ENCODE measurements at places on chromosomes 12 and 14.

DNA sequence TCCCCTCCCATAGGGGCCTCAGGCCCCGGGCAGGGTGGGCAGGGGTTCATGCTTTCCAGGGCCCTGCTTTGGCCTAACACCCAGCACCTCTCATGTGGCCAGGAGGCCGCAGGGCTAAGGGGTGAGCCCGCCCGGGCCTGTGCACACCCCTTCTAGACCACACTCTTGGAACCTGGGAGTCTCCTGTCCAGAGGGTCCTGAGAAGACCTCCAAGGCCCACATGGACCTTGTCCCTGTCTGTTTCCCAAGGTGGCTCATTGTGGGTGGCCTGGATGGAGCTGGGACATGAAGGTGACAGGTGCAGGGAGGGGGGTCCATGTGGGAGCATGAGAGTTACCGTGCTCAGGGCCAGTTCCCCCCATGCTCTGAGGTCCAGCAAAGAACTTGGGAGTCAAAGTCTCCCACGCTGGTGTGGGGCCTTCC is 11.6 kb downstream of the DLK1 start:
- DNase-seq = no peak

DNA sequence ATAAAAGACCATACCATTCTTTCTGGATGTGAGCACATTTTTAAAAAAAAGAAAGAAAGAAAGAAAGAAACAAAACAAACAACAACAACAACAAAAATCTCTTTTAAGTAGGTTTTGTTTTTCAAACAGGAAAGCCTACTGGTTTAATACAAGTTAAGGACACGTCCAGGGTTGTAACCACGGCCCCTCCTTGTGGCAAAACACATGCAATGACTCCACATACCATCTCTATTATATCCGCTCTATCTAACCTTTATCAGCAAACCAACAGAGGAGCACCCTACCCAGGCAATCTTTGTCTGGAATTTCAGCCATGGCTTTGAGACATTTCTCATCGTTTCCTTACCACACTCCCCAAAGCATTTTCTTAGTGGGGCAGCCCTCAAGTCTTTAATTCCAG is 360.5 kb upstream of the TMPO start:
- DNase-seq = no peak

DNA sequence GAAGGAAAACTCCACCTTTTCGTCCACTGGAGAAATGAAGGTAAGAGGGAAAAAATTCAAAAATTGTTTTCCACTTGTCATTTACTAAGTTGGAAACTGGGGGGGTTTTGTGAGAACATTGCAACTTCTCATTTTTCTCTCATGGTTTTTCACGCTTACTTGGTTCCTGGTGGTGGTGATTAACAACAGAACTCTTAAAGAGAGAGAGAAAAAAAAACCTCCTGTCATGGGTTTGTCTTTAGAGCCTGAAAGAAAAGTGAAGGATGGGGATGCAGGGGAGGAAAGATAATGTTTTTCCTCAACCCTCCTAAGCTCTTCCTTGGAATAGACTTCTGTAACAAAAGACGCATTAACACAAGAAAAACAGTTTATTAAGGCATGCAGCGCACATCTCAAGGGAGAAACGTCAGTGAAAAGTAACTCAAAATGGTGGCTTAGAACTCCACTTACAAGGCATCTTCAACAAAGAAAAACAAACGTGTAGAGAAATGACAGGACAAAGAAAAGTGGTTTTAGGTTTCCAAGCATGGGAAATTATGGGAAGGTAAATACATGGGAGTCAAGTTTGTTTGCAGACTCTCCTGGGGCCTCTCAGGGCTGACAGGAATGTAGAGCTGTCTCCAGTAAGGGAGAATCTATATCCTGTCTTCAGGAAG is 81.9 kb upstream of the ATF7IP start:
- no peak for DNase-seq

DNA sequence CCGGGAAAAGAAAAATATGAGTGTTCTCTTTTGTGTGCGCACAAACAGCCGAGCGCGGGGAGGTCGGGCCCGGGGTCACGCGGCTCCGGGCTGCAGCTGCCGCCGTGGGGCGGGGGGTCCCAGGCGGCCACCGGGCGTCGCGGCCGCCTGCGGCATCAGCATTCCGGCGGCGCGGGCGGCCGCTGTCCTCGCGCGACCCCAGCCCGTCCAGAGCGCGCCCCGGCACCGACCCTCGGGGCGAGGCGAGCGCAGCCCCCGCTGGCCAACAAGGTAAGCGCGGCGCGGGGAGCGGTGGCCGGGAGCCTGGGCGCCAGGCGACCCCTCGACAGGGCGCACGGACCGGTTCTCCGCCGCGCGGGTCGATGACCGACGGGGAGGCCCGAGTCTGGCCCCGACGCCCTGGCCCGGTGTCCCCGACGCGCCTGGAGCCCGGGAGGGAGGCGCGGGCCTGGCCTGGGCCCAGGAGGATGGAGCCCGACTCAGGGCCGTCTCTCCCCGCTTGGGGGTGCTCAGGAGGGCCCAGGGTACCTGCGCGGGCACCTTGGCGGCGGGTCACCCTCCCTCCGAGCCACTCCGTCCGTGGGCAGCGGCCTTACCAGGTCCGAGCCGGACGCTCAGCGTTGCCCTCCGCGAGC is 103.9 kb upstream of the DIO3 start:
- no peak for DNase-seq

GRCh38 chr14:39393289-39393688 is 38.9 kb downstream of the FBXO33 start:
- DNase-seq = no peak
